ENCODE measurements at places on chromosomes 11 and 22.

DNA sequence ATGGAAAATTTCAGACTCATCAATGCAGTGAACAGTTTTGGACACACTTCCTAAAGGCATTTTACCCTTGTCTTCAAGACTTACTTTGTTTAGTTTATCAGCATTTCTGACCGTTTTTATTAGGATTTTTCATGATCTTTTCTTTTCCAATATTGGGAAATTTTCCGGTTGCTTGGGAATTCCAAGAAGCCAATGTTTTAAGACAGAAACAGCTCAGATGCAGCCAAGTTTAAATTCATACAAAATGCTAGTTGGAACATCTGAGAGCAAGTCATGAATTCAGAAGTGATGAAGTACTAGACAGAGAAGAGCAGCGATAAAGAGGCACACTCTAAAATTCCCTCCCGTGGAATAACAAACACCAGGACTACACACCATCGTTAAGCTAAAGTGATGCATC lies 68.6 kb downstream of the RAB38 start:
- no peak for DNase-seq

DNA sequence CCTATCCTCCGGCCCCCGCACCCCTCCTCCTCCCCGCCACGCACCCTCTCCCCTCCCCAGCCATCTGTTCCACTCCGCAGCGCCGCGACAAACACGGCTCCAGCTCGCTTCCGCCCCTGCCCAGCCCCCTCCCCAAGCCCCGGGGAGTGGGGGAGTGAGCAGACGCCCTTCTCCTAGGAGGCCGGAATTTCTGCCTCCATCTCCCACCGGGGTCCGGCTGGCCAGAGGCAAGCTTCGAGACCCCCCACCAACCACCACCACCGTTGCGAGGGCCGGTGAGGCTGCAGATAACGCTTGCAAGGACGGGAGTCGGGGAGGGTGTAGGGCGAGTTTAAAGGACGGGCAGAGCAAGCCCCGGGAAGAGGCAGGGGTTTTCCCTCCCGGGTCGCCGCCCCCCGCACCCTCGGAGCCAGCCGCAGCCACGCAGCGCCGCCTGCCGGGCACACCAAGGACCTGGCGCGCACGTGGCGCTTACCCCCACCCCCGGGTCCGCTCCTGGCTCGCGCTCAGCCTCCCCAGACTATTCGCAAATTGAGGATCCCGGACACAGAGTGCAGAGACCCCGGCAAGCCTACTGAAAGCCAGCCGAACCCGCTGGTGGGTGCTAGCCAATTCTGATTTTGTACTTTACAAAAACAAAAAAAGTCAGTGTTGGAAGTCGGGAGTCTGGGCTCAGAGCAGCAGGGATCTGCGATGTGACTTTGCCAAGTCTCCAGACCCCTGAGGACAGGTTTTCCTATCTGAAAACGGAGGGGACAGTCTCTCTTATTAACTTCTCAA lies 22.6 kb downstream of the RTN4RL2 start:
- no peak for DNase-seq

- DNase-seq, result no peak
Observed at GRCh38 chr11:119190531-119190930, 5.3 kb downstream of the NHERF4 start.

DNA sequence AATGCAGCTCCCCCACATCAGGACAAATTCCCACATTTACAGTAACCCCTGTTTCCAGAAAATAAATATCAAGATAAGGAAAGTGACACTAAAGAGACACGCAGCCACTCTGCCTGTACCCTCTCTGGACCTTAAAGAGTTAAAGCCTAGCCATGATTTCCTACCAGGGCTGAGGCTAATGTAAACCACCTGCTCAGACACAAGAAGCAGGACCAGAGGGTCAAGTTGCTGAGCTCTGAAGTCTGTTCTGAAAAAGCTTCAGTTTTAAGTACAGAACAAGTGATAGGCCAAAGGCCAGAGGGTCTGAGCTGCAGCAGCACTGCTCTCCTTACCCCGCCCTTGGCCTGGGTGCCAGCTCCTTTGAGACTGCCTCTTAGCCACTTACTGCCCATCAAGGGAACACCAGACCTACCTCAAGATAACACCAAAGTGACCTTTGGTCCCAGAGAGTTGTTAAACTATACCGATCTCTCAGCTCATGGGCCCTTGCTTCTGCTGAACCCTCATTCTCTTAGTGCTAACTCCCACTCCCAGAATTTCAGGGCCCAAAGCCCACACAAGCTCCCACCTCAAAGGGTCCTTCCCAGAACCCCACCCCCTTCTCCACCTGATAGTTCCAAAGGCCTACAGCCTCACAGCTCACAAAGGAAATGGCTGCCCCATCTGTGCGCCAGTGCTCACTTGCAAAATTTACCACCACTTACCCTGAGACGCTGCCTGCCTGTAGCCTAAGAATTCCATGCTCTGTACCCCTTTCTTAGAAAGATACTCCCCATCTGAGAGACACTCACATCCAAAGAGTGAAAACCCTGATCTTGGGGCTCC lies 40.5 kb downstream of the IL18BP start:
- DNase-seq, result no peak

All from NCI-H1417 treated with DMSO at 0.1 percent for 48 hours (cell line).